Femur (tissue), 1 donor: ENCODE measurements at places on chromosomes 5 and 9.

DNA sequence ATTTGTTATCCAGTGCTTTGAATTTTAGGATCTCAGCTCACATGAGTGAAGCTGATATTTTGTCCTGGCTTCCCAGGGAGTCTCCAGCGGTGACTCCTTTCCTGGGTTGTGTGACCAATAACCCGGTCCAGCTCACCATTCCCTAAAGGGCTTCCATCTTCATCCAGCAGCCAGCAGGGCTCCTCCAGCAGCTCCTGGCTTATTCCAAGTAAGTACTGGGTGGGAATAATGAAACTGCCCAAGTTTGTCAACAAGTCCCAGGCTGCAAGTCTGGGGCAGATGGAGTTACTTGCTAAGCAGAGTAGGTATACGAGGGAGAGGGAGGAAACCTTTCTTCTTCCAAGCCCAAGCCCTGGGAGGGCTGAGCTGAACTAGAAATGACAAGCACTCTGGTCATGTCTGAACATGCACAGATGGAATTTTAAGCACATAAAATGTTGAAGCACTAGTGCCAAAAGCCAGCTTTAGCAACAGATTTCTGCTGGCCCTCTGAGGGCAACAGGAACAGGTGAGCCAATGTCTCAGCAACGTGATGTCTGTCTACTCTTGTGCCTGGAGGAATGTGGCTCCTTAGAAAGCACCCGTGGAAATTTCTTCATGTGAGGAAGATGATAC, 153.7 kb upstream of the DAPK1 start:
- no peak for DNase-seq

DNA sequence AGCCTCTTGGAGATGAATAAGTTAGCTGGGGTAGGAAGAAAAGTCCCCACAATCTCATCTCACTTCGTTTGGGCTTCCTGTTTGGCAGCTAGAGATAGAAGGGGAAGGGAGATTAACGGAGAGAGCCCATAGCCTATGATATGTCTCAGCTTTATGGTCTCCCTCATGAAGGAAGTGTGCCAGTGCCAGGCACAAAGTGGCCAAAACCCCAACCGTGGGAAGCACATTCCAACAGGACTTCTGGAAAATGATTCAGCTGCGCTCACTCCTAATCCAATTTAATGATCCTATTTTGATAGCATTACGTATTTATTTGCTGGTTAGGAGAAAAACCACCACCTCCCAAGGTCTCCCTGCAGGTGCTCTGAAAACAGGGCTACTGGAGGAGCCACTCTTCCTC, 303.1 kb upstream of the CLINT1 start:
- DNase-seq = no peak

DNA sequence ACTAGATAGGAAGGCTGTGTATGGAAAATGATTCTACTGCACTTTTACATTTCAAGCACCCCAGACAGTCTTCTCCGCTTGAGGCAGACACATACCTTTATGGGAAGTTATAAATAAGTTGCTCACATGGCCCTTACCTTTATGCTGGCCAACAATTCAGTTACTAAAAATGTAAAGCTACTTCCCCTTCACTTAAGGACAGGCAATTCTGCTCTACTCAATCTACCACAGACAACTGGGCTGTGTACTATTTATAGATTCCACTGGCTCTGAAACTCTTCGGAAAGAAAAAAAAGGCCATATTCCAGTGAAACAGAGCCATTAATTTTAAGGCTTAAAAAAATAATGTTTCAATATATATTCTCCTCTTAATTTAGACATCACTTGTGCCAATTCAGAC, 59.4 kb downstream of the ELAVL2 start:
- no peak for DNase-seq

- DNase-seq = peak; percentile 38
Measured at GRCh38 chr5:33232731-33233505, 207.8 kb upstream of the TARS1 start.

DNA sequence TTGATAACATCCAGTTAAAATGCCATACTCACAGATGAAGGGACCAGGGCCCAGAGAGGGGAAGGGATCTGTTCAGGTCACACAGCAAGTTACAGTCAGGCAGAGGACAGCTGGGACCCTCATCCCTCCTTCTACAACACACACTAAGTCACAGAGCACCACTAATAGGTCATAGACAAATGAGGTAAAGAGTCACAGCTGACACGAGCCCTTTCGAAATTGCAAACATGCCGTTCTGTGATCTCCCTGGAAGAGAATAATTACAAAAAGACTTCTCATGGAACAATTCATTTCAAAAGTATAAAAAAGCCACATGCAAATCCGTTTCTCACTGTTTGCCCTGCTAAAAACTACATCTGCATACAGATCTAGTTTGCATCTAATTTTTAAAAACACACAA, 15.5 kb downstream of the IGFBPL1 start:
- no peak for DNase-seq

DNA sequence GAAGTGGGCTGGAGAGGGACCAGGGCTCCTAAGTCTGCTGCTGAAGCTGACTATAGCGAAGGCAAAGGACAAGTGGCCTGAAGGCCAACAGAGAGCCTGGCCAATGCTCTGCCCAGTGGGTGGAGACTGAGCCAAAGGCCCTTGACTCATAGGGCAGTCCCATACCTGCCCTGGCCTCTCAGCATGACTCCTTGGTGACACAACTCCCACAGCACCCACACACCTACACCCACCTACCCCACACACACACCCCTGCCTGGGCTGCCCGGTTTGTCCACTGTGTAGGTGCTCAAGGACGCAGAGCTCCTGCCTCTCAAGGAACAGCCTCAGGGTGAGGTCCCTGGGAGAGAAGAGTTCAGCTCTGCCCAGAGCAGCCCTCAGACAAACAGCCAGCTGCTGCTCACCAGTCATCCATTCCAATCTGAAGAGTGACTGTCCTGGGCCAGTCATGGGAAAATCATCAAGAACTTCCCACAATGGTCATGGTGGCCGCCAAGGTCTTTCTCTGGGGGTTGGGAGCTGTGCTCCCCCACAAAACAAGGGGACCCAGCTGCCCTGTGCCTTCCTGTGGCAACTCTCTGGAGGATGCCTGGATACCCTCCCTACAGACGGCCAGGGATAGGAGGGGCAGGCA, 5.0 kb downstream of the TNIP1 start:
- no peak for DNase-seq

- no peak for DNase-seq
Measured at GRCh38 chr9:121322037-121322736, 47.9 kb downstream of the STOM start.

- no peak for DNase-seq
Measured at GRCh38 chr5:148708854-148709253, 54.5 kb upstream of the HTR4 start.

DNA sequence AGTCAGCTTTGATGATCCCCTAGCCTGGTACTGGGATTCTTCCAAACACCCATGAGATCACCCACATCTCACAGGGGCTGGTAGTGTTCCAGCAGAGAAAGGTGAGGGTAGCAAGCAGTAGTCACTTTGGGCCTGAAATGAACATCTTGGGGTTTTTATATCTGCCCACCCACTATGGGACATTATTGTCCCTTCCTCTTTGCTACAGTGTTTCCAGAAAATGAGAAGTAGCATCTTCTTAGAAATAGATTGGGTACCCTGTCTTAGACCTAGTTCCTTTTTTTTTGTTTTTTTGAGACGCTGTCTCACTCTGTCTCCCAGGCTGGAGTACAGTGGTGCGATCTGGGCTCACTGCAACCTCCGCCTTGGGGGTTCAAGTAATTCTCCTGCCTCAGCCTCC, 249.2 kb upstream of the ANKRD55 start:
- DNase-seq = no peak

DNA sequence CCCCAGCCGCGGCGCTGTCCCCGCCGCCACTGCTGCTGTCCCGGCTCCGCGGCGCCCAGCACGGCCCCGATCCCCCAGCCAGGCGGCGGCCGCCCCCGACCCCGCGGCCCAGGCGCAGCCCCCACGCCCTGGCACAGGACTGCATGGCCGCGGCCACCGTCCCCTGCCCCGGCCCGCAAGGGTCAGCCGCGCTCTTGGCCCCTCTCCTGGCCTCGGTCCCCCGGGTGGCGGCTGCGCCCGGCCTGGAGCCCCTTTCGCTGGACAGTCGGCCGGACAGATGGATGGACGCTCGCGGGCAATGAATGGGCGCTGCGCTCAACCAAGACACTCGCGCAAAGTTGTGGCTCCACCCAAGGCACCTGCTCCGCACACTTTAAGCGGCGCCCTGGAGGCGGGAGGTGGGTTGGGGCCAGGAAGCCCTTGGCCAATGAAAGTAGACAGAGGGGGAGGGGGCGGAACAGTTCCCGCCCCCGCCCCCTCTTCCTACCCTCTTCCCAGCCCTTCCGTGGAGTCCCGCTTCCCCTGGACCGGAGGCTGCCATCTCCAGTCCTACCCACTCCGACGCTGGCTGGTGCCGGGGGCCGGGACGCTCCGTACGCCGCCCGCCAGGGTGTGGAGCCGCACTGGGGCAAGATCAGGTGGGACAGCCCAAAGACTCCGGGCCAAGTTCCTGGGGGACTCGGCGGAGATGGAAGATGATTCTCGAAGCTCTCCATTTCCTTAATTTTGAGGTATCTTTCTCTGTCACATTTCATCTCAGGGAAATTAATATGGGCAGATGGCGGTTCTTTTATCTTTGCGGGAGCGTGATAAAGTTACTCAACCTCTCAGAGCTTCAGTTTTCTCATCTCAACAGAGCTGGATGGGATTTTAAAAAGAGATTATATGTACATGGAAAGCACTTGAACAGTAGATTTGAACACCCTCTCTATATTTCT, at the start of gene GLDC:
Gene GLDC, minus strand, starts transcription at position 375 of the 938 bp plus-strand sequence. Its CDS starts 230 bp downstream, at position 145.
- DNase-seq = peak; percentile 33

DNA sequence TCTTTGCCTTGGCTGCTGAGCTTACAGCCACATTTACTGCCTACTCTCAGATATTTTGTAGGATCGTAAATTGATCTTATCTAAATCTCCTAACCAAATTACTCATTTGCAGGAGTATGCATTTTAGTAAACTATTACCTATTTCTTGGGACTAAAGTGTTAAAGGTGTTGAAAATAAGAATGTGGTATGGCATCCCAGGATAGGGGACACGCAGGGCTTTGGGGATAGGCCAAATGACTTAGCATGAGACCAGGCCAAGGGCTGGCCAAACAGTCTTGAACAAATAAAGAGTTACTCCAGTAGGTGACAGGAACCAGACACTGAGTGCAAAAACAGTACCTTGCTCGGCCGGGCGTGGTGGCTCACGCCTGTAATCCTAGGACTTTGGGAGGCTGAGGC, 25.1 kb downstream of the TBC1D2 start:
- no peak for DNase-seq

- no peak for DNase-seq
Measured at GRCh38 chr9:5620494-5620893, 8.4 kb upstream of the RIC1 start.

GRCh38 chr9:109498195-109499092, at the start of gene PTPN3:
PTPN3 (minus strand) TSS chr9:109498307; CDS start chr9:109463434, 34,873 bp downstream.
- no peak for DNase-seq

DNA sequence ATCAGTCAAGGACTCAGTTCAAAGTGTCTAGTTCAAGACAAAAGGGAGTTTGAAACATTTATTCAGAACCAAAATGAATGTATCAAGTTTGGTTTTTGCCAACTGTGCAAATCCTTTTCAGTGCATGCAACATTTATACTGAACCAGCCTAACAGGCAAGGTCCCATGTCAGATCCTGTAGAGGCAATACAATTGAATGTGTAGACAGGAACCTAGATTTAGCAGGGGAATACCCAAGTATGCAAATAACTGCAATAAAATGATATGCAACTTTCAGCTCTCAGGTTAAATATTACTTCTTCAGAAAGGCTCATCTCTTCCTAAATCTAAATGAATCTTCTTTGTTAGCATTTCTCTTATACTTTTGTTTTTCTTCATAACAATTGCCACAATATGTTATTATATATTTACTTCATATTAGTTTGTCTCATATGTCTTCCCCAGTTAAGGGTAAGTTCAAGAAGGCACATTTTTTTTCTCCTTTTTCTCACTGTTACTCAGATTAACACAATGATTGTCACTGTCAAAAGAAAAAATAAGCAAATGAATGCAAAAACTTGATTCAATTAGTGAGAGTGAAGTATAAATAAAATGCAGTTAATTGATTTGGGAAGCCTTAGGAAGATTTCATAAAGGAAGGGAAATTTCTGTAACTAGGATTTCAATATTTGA, 163.9 kb upstream of the RASA1 start:
- no peak for DNase-seq

GRCh38 chr9:128123451-128124080, 4.0 kb downstream of the PTGES2 start:
- DNase-seq = no peak

DNA sequence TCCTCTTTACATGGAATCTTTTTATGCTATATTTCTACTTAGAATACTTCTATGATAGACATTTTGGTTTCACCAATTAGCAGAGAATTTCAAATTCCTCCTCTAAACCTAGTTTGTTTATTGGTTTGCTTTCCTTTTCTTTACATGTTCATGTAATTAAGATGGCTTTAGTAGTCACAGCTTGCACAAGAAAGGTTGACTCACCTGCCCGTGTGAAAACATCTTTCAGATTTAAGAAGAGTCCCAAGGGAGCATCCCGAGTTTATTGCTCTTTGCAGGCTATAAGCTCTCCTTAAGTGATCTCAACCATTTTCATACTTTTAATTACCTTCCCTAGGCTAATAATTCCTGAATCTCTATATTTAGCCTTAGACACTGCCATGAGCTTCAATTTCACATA, 28.9 kb downstream of the TYRP1 start:
- DNase-seq = no peak

DNA sequence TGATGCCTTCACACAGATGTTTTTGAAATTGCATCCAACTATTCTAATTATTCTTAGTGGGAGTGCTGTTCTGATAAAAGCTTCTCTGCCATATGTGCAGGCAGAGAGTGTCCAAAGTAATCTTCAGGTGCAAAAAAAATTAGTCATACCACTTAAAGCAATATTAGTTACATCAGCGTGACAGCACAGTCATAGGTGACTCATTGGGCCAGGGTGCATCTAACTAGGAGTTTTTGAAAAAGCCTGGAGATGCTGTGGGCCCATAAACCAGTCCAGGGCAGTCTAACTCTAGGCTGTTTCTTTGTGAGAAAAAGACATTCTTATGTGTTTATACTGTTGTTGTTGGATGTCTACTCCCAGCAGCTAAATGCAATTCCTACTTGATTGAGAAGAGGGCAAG, 33.0 kb upstream of the C6 start:
- DNase-seq = no peak

- DNase-seq = no peak
Measured at GRCh38 chr9:120482424-120483186, 97.4 kb downstream of the CDK5RAP2 start.

DNA sequence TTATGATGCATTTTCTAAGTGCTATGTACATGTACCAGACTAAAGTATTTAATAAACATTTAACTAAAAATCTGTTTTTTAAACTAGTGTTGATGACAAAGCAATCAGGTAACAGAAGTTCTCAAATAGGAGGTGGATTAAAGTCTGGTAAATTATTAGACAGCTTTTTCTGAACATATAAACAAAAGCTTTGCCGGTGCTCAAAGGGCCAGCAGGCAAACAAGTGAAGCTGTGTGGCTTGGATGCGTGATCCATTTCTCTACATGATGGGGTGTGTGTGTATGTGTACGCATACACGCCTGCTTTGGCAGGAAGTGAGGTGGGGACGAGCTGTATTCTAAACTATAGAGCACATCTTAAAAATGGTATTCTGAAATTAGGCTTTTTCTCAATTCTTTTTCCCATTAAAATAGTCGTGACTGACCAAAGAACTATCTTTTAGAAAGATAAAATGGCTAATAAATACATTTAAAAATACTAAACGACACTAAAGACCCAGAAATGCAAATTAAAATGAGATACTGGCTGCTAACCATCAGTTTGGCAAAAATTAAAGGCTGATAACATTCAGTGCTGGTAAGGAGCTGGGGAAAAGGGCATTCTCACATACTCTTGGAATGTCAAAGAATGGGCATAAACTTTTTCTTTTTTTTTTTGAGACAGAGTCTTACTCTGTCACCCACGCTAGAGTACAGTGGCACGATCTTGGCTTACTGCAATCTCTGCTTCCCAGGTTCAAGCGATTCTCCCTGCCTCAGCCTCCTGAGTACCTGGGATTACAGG, 174.0 kb downstream of the MAPKAP1 start:
- DNase-seq = no peak
